ENCODE measurements at places on chromosomes 12 and 14.

GRCh38 chr12:64009321-64010068 lies 165.0 kb downstream of the SRGAP1 start:
- no peak for DNase-seq

DNA sequence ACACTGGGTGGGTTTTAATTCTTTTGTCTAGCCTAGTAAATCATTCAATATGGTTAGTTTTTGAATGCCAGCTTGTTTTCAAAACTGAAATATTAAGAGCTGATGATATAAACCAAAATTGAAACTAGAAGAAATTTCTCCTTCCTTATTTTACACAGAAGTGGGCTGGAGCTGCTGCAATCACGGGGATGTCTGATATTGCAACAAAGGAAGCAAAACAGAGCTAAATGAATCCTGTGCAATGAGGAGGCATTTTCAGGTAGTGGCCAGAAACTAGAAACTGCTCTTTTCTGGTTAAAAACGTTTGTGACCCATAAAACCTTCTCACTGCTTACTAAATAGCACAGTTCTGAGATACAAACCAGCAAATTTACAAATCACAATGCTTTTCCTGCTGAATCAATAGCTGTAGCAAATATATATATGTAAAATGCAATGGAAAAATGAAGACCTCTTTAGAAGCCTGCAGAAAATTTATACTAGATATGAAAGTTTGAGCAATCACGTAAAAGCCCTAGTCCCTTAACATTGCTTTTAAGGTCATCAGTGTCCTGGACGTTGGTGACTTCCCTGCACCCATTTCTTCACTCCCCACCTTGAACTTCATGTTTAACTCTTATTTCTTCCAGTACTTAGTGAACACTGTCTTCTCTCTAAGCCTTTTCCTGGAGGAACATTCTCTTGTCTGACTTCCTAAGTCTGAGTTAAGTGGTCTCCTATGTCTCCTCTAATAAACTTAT lies 15.9 kb upstream of the LRRK2 start:
- DNase-seq = no peak

DNA sequence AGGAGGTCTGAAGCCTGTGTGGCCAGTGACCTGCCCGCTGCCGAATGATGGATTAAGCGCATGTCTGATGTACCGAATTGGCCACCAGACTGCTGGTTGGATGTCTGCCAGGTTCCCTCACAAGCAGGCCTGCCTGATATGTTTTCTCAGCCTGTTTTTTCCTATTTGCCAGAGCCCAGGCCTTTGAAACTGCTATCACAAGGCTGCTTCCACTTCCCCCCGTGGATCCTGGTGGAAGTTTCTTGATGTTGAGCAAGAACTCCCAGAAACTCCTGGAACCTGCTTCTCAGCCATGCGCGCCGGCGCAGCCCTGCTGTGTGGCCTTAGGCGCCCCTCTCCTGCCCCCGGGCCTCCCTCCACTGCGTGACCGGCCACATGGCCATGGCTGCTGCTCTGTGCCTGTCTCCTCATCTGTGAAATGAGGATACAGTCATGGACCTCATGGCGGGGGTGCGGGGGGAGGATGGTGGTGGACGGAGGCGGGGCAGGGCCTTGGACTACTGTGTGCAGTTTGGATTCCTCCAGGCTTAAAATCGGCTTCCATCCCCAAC lies 56.6 kb downstream of the CALM1 start:
- peak; percentile 24 for DNase-seq

DNA sequence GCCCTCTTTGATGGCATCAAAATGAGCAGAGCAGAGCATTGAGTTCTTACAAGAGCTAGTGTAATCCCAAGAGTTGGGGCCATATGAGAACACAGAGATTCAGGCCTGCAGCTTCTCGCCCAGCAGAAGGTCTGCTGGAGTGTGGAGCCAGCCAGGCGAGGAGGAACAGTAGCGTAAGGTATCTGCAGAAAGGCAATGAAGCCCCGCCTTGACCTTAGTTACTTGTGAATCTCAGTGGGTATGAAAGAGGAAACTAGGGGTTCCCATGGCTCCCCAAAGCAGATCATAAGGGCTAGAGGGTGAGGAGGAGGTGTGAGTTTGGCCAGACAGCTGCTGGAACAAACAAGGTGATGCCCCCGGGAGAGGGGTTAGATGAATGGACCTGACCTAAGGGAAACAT lies 49.4 kb downstream of the SLC8A3 start:
- no peak for DNase-seq

DNA sequence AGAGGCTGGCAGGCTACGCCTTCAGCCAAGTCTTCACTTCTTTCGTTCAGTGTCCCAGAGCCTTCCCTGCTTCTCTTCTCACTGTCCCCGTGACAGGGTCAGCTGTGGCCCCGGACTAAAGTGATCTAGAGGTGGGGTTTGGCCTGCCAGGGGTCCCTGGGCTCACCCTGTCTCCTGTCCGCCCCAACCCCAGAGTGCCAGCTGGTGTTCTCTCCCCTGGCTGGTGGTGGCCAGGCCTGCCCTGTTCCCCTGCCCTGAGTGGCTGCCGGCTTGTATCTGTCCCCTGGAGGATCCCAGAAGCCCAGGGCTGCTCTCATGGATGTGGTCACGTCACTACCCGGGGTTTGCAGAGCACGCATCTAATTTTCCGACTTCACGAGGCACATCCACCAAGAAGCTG lies 297.4 kb downstream of the GLT1D1 start:
- DNase-seq = no peak

DNA sequence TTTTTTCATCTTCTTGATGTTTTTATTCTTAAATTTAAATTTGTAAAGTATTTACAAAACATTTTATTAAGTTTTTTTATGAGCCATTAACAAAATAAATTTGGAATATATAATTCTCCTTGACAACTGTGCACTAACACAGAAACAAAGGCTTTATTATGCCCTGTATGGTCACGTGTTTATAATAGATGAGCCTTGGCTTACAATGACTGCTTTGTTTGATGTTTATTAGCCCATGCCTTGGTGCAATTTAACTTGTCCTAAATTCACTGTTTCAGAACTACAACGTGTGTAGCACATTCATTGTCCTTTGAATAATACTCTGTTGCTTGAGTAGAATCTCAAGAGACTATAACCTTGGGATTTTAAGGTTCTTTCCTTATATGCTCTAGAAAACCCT lies 59.8 kb downstream of the CNTN1 start:
- DNase-seq = no peak

GRCh38 chr12:43282106-43282505 lies 269.9 kb downstream of the ADAMTS20 start:
- DNase-seq = no peak

- DNase-seq = no peak
Observed at GRCh38 chr12:90102957-90103652, 394.5 kb upstream of the ATP2B1 start.

DNA sequence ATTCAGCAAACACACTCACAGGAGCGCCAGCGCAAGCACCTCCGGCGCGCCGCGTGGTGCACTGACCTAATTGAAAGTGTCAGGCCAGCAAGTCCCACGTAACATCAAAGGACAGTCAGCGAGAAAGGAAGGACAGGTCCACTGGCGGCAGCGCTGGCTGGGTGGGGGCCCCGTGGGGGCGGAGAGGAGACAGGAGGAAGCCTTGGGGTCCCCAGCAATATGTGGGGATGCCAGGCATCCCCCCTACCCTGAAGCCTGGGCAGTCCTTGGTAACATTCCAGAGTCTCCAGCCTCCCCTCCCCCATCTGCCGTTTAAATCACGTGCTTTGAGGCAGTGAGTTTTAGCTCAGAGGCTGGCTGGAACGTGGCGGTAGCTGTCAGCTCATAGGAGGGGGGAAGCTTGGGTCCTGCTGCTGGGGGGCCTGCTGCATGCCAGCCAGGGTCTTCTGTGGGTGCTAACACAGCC lies 159.2 kb downstream of the CALM1 start:
- DNase-seq = peak; percentile 19
